ENCODE measurements at places on chromosomes 6 and 20.

- no peak for DNase-seq
These were observed 34.9 kb downstream of the BCL2L1 start for GRCh38 chr20:31687777-31688176.

DNA sequence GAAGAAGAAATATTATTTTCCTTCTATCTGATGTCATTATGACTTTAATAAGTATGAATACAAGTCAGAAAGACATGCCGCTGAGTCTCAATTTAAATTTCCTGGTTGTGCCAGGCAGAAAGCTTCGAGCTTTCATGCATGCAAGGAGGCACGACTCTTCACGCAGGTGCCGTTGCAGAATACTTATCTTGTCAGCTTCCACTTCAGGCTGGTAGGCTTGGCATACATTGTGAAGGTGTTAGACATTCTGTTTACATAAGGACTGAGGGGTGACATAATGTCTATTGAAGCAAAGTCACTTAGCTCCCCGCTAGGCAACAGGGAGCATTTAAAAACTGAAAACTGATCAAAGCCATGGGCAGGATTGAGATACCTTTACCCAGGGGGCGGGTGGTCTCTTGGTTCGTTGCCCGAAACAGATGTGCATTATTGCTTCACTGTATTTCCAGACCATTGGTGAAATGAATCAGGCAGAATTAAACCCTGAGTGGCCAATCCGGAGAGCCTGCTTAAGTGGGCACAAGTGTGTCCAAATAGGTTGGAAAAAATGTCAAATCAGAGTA lies 16.4 kb downstream of the BMP6 start:
- DNase-seq: no peak

- no peak for DNase-seq
These were observed 6.5 kb upstream of the UQCC2 start for GRCh38 chr6:33717934-33718455.

DNA sequence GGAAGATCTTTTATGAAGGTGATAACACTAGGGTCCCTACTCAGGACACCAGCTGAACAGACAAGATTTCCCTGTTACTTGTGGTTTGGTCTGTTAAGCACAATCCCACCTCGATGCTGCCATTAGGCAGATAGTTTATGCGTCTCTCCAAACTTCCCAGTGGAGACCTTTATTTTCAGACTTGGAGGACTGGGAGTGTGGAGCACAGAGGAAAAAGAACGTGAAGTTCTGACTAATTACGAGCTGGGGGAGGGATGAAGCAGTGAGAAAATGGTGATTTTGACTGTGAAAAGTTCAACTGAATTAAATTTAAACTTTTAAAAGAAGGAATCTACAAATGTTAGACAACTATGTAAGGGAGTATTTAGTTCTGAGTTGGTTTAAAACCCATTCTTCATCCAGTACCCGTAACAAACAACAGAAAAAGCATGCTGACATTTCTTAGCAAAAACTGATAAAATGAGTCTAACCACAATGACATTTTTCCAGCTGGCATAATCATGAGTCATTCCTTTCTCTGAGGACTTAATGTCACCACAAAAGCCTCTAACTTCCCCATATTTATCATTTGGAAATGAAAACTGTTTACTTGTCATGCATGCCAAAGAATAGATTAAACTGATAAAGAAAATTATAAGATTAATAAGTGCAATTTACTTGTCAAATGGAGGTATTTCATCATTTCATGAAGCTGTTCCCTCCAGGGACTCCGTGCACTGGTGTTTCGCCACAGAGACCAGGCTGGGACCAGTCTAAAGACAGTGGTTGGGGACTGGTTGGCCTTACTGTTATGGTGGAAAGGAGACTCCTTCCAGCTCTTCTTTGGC lies 113.3 kb upstream of the SSTR4 start:
- no peak for DNase-seq

DNA sequence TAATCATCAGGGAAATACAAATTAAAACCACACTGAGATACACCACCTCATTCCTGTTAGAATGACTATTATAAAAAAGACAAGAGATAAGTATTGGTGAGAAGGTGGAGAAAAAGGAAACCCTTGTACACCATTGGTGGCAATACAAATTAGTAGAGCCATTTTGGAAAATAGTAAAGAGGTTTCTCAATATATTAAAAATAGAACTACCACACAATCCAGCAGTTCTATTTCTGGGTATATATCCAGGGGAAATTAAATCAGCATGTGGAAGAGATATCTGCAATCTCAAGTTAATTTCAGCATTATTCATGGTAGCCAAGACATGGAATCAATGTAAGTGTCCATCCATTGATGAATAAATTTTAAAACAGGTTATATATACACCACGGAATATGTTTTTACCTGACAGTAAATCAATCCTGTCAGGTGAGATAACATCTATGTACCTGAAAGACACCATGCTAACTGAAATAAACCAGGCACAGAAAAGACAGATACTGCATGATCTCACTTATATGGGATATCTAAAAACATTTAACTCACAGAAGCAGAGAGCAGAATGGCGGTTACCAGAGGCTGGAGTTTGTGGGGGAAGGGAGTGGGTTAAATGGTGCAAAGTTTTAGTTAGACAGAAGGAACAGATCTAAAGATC lies 64.1 kb downstream of the SHPRH start:
- DNase-seq: no peak

- DNase-seq: no peak
These were observed 262.3 kb downstream of the ZNF217 start for GRCh38 chr20:53331151-53331973.

- no peak for DNase-seq
These were observed 4.0 kb upstream of the FOXS1 start for GRCh38 chr20:31849306-31849930.

DNA sequence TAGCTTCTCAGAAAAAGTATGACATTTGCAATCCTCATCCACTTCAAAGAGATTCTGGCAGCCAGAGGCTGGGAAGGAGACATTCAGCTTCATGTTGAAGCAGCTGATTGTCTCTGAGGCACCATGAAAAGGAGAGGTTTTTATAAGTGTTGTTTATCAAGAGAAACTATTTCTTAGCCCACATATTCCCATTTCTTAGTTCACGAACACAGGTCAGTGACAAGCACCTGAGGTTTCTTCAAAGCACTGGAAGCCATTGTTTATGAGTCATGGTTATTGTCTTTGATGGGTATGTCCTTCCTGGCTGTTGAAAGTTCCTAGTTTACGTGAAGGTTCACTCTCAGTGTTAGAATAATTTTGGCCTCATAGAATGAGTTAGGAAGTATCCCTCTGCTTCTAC lies 3.0 kb upstream of the DDX43 start:
- no peak for DNase-seq
